ENCODE measurements at places on chromosomes 1 and 21.

- no peak for DNase-seq
These were observed 3.1 kb upstream of the MIIP start for GRCh38 chr1:12016182-12016581.

DNA sequence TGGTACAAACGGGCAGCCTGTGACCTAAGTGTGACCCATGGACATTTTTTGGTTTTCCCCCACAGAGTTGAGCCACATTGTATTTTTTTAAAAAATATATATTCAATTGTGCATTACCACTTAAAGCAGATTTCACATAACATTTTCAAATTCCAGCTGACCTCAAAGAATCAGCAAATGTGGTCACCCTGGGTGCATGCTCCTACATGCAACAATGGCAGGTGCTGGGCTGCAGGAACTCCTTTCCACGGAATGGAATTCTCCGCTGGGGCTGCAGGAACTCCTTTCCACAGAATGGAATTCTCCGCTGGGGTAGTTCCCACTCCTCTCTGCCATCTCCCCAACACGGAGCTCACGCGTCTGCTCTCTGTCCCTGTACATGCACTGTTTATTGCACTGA lies 68.7 kb downstream of the MAP10 start:
- DNase-seq = no peak

- no peak for DNase-seq
These were observed 13.0 kb upstream of the CCDC190 start for GRCh38 chr1:162873671-162874666.

- no peak for DNase-seq
These were observed 149.9 kb downstream of the GALNT2 start for GRCh38 chr1:230216896-230217295.

- no peak for DNase-seq
These were observed 22.7 kb downstream of the SYT6 start for GRCh38 chr1:114130846-114131525.

GRCh38 chr1:54567961-54568360 lies 19.9 kb downstream of the ACOT11 start:
- no peak for DNase-seq

- DNase-seq = no peak
These were observed 65.4 kb downstream of the LUZP1 start for GRCh38 chr1:23103001-23103889.

DNA sequence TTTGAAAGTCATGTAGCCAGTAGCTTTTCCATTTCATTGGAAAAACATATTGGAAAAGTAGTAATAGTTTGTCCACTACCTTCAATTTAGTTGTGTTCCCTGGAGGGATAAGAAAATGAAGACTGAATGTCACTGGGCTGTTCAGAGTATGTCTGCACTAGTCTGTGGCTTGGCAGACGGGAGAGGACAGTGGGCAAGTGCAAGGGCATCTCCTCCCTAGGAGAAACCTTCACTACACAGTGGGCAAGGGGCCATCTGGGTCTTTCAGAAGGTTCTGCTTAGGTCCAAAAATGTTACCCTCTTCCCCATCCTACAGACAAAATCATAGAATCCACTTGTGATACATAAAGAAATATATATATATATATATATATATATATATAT lies 118.1 kb downstream of the C1orf21 start:
- DNase-seq = no peak

DNA sequence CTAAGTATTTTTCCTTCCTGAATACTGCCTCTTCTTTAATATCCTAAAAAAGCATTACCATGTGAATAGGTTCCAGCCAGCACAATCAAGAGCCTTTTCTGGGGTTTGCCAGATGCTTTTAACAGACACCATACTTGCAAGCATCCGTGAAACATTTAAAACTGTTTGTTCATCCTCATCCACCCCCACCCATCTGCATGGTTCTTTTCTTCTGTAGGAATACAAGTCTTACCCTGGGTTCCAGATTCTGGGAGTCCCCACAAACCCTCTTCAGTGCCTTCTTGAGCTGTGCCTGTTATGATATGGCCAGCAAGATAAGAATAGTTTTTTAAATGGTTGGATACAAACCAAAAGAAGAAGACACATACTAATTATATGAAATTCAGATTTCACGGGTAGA lies 354.9 kb upstream of the PLXNA2 start:
- no peak for DNase-seq

- no peak for DNase-seq
These were observed 554.8 kb upstream of the B3GALT2 start for GRCh38 chr1:193741228-193741627.

DNA sequence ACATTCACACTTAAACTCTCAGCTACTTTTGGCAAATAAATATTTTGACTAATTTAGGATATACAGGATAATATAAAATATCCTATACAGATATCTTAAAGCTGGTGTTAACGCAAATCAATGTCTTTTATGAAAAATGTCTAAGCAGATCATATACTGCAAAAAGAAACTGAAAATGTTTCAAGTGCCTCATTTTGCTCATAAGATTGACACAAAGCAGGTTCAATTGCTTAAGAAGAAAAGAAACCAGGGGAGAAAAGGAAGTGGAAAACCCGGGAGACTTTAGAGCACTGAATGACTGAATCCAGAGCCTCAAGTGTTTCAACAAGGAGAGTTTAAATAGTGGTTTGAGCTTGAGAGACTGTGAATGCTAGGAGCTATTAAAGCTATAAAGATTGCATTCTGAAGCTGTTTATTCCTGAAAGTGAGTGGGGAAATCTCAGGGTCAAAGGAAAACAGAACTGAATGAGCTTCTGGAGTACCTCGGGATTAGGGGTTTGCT lies 1943.0 kb downstream of the MRPL39 start:
- no peak for DNase-seq

- no peak for DNase-seq
These were observed 8.4 kb downstream of the GLUL start for GRCh38 chr1:182383037-182383661.

DNA sequence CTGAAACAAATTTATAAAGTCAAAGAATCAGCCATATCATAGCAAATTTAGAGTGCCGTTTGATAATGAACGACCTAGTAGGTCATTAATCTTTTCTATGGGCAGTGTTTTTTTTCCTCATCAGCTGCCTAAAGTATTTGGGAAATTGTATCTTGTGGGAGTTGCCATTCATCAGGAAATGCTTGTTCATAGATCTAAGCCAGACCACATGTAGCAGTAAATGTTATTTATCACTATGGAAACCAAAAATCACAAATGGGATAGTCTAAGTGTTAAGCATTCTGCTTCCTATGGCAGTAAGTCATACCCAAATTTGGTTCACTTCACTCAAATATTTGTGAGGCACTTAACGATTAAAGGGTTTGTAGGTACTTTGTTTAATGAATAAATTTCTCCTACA lies 52.9 kb downstream of the LRRC8D start:
- no peak for DNase-seq

DNA sequence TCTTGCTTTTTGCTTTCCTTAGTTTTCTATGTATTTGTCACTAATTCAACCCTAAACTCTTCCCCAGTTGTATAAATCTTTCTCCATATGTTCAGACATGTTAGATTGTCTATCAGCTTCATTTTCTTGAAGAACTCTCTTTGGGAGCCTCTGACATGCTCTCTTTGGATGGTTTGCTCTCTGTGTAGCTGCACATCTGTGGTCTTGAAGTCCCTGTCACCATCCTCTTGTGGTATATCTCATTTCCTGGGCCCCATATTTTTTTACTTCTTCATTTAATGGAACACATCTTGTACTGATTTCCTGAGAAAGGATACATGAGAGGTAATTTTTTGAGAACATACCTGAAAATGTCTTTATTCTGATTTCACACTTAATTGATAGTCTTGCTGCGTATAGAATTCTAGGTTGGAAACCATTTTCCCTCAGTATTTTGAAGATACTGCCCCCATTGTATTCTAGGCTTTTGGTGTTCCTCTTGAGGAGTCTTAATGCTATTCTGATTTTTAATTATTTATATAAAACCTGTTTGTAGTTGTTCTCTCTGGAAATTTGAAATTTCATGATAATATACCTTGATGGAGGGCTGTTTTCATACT lies 72.6 kb downstream of the ST3GAL3 start:
- DNase-seq = no peak

DNA sequence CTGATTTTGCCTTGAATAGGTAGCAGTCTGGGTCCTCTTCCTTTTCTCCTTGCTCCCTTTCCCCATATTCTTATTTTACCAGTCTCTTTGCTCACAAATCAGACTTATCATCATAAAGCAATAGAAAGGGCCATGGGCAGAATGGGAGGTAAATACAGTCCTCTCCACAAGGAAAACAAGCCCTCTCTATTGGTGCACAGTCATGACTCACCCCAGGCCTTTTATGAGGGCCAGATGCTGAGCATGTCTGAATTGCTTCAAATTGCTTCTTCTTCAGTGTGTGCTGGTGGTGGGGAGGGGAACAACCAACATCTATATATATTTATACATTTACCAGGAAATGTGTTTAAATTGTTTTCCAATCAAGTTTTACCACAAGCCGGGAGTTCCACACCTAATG lies 75.2 kb downstream of the GFI1 start:
- no peak for DNase-seq

GRCh38 chr21:42063571-42064521 lies 7.3 kb upstream of the UMODL1 start:
- no peak for DNase-seq

- DNase-seq = no peak
These were observed 59.5 kb upstream of the EFHD2 start for GRCh38 chr1:15350151-15350550.

DNA sequence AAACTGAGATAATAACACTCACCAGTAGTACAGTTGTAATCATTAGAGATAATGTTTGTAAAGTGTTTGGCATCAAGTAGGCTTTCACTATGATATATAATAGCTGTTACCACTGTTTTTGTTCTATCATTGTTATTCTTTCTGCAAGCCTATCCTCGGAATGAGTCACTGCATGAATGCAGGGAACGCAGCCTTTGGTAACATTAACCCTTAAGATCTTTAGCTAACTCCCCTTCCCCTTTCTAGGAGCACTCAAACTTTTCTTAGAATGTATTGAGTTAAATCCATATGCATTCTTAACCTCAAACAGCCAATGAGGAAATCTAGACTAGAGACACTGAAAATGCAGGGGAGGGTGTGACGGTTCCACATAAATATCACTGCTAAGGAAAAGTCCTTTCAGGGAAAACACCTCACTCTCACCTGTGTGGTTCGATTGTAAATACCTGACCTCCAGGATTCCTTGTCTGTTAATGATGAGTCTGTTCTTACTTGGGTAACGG lies 467.3 kb downstream of the SETD4 start:
- DNase-seq = no peak

- no peak for DNase-seq
These were observed 151.9 kb downstream of the PGBD5 start for GRCh38 chr1:230274254-230274653.

DNA sequence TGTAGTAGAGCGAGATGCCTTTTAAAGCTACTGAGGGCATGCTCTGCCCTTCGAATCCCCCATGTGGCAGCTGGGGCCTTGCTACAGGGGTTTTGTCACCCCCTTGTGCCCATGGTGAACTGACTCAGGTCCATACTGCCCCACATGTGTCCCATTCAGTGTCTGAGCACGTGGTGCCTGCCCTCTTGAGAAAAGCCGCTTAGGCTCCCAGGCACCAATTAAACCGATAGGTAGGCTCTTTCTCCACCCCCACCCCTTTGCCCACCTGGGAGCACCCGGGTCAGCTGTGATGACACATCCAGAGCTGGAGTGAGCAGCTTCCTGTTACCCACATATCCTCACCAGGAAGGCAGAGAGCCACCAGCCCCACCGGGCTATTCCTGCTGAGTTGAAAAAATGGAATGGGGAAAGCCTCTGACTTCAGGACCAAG lies 30.5 kb downstream of the TMCC2 start:
- DNase-seq = no peak

DNA sequence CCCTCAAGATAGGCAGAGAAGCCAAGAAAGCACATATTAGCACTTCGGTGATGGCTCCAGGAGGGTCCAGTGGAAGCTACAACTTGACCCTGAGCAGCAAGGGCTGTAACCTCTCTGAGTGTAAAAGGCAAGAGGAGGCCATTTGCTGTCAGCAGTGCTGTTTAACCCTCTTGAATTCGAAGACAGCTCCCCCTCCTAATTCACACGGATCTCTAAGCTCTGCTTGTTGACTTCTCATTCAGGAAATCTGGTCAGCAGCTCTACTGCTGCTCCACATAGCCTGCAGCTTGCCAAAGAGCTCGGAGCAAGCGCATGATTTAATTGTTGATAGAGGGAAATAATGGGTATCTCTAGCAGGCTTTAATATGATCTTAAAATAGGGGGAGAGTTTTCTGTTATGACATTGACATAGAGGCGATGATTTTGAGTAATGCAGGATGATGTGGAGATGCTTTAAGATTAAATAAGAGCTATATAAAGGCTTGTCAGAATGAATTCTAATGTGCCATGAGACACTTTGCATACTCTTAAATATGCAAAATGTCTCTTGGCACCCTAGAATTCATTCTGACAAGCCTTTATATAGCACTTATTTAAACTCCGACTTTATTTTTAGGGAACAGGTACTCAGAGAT lies 79.4 kb upstream of the USH2A start:
- DNase-seq = no peak

DNA sequence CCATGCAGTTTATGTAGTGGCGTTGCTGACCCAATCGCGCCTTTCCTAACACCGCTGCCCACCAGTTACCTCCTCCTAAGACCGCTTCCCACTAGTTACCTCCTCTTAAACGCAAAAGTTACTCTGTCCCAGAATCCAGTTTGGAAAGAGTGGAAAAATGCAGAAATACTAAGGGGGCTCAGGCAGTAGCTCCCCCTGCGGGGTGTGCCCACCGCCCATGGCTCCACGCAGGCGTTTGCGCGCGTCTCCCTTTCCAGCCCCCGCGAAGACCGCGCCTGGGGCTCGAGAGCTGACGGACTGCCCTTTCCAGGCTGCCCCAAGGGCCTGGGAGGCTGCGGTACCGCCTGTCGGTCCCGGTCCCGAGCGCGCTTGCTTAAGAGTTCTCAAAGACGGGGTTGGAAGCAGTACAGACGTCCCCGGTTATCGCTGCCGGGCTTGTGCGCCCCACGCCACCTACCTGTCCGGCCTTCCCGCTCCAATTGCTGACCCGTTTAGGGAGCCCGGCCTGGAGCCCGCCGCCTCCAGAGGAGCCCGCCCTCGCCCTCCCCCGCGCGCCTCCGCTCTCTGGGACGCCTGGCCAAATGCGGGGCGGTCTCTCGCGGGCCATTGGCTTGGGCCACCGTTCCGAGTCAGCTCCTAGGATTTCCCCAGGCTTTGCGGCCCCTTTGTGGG lies 414.1 kb upstream of the ESRRG start:
- DNase-seq = no peak
